ENCODE measurements at places on chromosomes 5 and 9. TPM values are rescaled to one million over a fixed set of nuclear protein-coding genes. Genes with fewer than 3 reads are reported as not detected.

- DNase-seq, result no peak
Observed at GRCh38 chr5:171681677-171682076, 103.9 kb upstream of the SMIM23 start.

DNA sequence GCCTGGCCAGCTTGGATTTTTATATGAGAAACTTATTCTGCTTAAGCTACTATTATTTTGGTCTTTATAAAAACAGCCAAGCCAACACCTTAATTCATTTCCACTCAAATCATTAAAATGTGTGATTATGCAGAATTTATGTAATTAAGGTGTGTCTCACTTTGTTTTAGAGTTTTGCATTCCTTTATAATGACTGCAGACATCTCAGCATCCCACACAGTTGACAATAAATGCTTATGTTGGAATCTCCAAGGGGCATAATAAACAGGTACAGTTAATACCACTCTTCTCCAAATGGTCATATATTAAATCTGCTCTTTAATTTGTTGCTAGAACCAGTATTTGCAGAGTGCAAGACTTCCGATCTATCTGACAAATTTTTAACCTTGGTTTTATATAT lies 34.3 kb downstream of the ARL15 start:
- DNase-seq, result no peak

DNA sequence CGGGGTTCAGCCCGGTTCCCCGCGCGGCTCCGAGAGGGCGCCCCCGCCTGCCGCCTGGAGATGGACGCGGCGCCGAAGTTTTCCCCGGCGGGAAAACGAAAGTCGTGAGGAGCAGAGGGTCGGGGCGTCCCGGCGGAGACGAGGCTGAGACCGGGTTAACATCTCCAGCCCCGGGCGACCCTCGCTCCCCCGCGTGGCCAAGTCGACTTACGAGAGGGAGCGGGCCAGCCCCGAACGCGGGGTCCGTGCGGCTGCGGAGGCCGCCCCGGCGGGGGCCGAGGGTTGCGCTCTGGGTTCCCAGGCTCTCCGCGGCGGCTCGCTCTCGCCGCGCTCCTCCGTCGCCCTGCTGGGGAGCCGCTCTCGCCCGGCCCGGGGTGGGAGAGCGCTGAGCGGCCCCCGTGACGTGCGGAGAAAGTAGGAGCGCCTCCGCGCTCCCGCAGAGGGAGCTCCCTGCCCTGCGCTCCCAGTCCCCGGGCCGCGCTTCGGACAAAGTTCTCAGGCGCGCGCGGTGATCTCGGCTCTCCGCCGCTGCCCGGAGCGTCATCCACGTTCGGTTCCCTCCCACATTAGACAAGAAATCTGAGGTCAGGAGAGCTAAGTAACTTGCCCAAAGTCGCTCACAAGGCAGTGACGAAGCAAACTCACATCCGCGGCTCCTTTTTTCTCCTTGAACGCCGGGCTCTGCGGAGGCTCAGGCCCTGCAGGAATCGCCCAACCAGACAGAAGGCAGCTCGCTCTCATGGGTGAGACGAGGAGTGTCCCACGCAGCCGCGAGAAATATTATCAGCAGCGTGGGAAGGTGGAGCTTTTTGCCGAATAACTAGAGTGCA lies 1.2 kb upstream of the GCNT4 start:
- DNase-seq, result peak; percentile 69

GRCh38 chr9:136014147-136014923 lies 53.2 kb upstream of the UBAC1 start:
- DNase-seq, result peak; percentile 2

- no peak for DNase-seq
Observed at GRCh38 chr9:119053070-119053469, 316.2 kb downstream of the BRINP1 start.

ANKDD1B gene
- total RNA-seq, result 8.6 TPM

DNA sequence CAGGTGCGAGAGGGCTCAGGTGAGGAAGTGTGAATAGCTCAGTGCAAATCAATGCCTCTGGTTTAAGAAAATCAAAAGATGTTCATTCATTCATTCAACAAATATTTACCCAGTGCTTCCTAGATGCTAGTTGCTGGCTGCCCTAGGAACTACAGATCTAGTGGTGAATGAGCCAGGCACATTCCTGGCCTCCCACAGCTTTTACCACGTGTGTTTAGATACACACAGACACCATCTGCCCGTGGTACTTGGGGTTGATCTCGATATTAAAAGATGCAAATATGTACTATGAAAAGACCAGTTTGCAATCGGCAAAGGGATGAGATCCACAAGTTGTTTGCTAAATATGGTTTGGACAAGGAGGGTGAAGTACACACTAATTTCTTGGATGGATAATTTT lies 78.2 kb downstream of the GTF3C4 start:
- no peak for DNase-seq

RASA1 gene
- 27.8 TPM for total RNA-seq

DNA sequence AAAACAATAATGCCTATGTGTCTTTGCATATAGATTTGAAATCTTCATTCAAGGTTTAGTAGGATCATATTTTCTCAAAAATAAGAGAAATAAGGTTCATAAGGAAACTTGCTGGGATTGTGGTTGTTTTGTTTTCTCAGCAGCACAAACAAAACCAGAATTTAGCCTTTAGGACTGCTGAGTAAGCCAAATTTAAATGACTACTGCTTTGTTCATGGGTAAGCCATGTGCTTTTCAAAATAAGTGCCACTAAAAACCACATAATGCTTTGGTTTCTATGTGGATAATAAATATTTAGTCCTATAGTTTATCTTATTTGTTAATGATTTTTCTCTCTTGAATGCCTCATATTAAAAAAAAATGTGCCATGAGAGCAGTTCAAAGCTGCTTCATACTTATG lies 38.8 kb downstream of the PTCD2 start:
- no peak for DNase-seq

DNA sequence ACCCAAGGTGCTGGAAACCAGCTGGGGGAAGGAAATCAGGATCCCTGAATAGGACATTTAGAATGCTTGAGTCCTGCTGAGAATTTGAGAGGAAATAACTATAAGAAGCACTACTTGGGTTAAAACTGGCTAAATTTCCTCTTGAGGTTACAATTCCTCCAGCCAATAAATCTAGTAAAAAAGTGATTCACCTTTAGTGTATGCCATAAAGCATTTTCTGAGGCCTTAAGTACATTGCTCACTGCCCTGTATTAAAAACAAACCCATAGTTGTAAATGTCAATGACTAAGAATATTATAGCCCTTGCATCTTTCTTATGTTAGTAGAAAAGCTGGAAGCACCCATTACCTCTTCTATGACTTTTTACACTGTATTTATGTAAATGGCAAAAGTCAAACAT lies 634.7 kb upstream of the ARRDC3 start:
- DNase-seq, result no peak

GRCh38 chr9:127905004-127905728 lies 5.8 kb upstream of the ST6GALNAC6 start:
- peak; percentile 72 for DNase-seq

DNA sequence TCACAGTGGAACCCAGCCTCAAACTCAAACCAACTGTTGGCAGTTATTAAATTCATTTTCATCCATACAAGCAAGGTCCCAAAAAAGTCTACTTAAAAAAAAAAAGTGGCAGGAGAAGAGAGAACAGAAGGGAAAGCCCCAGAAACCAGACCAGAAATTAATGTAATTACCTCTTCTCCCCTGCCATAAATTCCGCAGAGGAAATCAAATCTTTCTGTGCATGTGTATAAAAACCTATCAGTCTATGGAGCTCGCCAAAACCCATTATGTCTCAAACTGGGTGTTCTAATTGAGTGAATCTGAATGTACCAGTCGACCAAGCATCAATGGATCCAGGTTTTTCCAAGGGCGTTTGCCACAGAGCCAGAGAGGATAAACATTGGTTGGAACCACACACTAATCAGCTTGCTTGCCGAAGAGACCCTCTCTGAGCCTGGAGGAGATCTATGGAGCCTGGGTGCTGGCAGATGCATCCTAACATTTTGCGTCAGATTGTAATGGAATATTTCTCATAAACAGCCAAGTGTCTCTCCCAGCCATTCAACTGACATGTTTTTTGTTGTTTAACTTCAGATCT lies 7.9 kb upstream of the HAND1 start:
- no peak for DNase-seq

DNA sequence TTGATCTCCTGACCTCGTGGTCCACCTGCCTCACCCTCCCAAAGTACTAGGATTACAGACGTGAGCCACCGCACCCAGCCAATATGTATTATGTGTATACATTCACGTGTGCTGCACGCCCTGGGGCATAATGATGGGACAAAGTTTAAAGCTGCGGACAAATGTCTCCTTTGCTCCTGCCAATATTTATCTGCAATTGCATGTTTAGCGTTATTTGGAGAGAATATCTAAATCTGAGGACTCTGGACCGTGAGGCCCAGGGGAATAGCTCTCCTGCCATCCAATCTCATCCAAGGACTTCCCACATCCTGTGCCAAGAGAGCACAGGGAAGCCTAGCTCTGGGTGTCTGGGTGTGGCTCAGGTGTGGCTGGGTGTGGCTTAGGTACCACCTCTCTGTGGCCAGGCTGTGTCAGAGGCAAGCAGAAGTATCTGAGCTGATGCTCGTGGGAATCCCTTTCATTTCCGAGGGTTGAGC lies 6.9 kb upstream of the BOD1 start:
- peak; percentile 73 for DNase-seq

GRCh38 chr5:173807181-173807655 lies 80.9 kb upstream of the CPEB4 start:
- DNase-seq, result no peak

DNA sequence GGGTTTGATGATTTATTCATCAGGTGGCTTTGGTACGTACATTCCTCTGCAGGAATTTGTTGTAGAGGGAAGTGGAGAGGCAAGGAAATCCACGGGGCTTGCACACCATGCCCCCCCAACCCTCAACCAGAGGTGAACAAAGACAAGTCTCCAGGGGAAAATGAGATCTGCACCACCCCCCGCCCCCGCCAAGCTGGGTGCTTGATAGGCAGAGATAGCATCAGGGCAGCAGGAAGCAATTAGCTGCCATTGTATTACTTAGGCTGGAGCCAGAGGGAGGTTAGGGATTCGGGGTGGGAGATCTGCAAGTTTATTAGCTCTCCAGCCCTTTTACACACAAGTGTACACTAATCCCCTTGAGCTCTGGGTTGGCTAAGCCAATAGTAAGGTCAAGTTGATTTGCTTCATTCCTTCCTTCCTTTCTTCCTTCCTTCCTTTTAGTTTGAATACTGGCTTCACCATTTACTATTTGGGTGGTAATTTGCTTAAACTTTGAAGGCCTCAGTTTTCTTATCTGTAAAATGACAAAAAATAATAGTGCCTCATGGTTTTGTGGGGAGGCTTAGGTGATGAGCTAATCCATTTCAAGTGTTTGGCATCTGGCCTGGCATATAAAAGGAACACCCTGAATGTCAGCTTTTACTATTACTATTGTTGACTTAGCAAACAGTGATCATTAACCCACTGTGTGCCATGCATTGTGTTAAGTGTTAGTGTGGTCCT lies 34.1 kb downstream of the SPRY4 start:
- no peak for DNase-seq

GRCh38 chr5:132837868-132838267 lies 7.4 kb upstream of the SHROOM1 start:
- peak; percentile 71 for DNase-seq

GRCh38 chr5:77773734-77774280 lies 2.3 kb downstream of the TBCA start:
- no peak for DNase-seq

DNA sequence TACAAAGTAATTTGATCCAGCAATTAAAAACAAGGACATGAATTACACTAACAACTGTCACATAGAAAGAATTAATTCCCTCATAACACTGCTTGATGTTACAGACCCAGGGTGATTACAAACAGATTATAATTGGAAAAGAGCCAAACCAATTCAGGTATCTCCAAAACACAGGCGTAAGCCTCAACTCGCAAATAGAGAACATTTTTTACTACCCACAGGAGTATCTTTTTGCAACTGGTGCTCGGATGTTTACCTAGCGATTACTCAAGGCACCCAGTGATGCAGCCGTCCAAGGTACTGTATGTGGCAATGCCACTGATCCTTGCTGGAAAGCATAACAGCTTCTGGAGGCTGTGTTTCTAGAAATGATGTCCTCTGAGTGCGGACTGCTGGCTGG lies 386.1 kb upstream of the KIF2A start:
- no peak for DNase-seq

DNA sequence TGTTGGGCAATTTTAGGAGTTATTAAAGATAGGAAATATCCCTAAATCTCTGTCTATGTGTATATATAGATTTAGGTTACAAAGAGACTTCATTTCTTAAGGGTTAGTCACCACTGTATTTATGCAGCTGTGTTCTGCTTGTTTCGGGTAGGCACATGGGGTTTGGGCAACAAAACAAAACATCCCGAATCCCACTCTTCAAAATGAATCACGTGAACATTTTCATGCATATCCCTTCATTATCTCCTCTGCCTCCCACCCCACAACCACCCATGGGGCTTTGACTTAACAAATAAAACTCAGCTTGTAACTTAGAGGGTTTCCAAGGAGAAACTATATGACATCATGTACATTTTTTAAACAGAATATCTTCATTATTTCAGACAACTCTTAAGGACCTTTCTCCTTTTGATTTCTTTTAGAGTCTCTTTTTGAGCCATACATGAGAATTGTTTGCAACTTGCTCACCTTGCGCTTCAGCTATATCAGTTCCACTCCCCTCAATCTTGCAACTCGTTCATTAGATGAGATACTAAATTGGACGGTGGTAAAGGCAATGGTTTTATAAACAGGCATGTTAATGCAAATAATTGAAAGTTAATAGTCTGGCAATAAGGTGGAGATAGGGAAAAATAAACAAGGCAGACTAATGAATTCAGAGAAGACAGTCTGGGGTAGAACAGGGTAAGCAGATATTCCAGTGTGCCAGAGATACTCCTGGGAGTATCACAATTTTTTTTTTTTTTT lies 136.7 kb downstream of the CD180 start:
- no peak for DNase-seq

GRCh38 chr5:133703935-133704334 lies 91.6 kb upstream of the FSTL4 start:
- no peak for DNase-seq

ASS1 gene
- 264 TPM for total RNA-seq

- DNase-seq, result no peak
Observed at GRCh38 chr5:164360589-164360988, 855.2 kb downstream of the MAT2B start.

GRCh38 chr5:137573376-137573775 lies 74.2 kb upstream of the SPOCK1 start:
- no peak for DNase-seq

- DNase-seq, result no peak
Observed at GRCh38 chr5:160434022-160434531, 12.4 kb downstream of the PTTG1 start.
